ENCODE measurements at places on chromosomes 2 and 18.
A peak's percentile ranks its signal among the peaks of the same experiment; 100 is the strongest.

- DNase-seq, result no peak
These were observed 286.2 kb downstream of the ARL6IP6 start for GRCh38 chr2:153004627-153005026.

DNA sequence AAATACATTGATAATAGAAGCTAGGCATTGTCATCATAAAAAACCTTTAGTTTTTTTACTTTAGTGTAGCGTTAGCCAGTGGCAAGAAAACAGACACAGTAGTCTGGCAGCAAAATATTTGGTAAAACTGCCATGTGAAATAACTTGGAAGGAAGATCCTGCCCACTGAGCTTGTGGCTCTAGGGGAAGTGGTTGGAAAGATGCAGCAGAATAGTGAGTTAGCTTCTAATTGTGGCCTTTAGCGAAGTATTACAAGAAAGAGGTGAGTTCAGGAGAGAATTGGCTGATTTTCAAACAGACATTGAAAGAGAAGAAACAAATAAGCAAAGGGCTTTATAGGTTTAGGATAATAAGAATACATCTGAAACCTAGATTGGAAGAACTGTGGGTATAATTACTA lies 1887.8 kb upstream of the CELF4 start:
- DNase-seq, result no peak

DNA sequence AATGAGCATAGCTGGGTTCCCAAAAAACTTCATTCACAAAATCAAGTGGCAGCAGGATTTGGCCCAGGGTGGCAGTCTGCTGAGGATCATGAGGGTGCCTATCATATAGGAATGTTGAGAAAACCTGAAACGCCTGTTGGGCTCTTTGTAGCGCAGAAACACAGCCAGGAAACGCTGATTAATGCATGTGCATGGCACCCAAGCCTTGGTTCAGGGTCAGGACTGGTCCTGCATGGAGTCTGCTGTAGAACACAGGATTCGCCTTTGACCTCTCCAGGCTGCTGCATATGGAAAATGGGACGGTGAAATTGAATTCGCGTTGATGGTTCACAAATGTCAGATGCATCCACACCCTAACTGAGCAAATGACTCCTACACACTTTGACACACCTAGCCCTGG lies 227.9 kb upstream of the COPS8 start:
- DNase-seq, result no peak

DNA sequence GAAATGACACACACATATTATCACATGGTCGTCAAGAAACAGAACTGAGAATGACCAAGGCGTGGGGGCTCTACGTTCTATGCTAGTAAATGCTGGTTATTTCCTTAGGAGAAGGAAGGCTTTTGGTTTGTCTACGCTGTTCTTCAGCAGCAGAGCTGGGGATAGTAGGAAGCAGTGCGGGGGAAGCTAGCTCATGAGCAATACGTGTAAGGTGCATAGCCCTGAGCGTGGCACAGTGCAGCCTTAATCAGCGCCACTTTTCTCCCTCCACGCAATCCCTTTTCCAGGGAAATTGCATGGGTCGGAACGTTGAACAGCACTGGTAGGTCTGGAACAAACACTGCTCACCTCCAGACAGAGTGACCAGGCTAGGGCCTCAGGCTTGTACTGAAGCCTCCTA lies 199.6 kb upstream of the FBXO11 start:
- no peak for DNase-seq

- no peak for DNase-seq
These were observed 135.6 kb upstream of the SMIM21 start for GRCh38 chr18:75563150-75563549.

DNA sequence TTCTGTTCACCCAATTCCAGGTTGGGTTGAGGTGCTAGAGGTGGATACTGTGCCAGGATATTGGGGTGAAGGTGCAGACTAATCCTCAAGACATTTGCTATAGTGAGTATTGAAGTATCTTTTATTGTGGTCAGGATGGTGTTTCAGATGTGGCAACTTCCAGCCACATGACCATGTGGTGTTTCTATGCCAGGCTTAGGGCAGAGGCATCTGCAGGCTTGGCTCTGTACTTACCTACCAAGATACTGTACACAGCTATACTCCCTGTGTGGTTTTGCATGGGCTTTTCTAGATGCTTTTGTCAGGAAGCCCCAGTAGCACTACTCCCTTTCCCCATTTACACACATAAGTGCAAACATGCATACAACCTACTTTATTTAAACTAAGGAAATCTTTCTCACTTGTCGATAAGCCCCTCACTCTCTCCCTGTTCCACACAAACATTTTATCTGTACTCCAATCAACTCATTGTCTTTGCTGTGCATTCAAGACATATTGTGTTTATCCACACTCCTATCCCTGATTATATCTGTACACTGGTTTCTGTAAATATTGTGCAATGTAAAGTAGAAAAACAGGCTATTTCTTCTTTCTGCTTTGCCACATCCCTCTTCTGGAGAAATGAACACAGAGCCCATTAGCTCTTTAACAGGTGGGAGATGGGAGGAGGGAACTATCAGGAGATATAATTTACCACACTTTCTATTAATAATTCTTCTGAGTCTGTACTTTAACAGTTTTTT lies 12.3 kb downstream of the ARL6IP6 start:
- no peak for DNase-seq

DNA sequence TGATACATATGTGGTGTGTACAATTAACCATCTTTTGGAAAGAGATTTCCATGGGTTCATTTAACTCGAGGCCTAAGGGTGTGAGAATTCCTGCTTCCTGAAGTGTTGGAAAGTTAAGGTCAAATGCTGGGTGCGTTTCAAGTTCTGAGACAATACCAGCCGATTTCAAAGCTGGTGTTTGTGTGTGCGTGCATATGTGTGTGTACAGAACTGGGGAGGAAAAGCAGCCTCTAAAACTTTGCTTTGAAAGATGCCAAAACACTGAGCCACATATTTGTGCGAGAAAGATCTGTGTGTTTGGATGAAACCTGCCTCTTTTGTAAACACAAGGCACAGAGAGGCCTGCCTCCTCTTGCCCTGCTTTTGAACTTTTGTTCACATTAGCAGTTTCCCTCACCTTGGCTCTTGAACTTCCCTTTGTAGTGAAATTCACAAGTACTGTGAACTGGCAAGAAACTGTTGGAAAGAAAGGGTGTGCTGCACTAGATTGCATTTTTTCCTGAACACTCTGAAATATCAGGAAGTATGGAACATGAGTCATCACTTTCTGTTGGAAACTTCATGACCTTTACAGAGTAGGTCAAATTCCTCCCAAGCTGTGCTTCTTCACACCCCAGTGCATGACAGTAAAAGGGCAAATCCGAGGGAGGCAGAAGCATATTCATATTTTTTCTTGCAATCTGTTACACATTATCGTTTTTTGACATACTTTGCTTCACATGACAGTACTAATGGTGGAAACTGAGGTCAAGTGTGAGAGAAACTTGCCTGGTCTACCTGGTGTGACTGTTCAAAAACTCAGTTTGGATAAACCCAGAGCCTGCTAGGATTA lies 20.0 kb upstream of the CAVIN2 start:
- DNase-seq, result no peak

DNA sequence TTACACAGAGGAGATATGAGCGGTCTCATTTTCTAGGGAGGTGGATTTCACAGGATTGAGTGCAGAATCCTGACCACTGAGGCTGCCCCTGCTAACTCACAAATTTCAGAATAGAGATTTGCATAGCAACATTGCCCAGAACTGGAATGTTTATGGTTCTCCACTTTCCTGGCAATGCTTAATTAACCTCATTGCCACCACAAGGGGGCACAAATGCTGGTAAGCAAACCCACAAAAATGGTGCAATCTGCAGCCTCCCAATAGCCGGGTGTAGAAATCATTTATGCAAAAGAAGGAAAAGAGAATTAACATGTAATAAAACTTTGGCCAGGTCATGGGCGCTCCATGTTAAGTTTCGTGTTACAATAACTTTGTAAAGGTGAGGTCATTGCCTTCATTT lies 112.4 kb downstream of the CYRIA start:
- peak; percentile 0 for DNase-seq

DNA sequence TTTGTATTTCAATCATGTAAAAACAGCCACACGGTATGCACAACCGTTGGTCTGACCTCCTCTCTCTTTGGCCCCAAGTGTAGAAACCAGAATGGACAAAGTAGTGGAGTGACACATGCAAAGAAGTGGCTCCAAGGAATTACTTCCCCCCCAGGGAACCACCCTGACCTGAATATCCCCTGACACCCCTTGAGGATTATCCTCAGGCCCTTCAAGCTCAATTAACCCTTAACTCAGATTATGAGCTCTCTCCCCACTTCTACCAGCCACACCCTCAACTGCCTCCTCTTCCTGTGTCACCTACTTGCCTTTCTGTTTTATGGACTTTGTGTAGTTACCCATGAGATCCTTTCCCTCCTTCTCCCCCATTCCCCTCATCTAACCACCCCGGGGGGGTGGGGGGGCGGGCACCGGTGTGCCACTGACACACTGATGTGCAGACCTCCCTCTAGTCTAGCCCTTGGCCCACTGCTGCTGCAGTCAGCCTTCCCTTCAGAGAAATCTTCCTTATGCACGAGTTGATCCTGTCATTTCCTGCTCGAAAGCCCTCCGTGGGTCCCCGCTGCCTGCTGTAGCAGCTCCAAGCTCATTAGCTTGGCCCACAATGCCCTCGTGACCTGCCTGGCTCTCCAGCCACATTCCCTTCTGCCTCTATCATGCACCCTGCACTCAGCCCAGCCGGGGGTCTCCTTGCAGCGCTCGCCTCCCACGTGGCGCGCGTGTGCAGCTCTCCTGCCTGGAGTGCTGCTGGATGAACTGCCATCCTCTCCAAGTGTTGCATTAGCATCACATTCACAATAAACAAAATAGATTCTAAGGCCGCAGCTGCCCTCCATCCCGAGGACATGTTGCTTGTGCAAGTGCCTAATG lies 40.1 kb upstream of the TMEM177 start:
- DNase-seq, result no peak

GRCh38 chr2:55902971-55903370 lies 20.6 kb downstream of the EFEMP1 start:
- DNase-seq, result no peak

DNA sequence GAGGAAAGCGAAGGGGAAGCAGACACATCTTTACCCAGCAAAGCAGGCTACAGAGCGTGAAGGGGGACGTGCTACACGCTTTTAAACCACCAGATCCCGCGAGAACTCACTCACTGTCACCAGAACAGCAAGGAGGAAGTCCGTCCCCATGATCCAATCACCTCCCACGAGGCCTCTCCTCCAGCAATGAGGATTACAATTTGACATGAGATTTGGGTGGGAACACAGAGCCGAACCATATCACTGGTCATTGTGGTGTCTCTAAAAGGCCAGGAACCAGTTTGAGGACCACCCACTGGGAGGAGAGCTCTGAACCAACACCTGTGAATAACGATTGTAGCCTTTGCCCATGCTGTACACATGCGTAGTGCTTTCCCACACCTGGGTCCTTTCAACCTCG lies 116.6 kb upstream of the FAM136A start:
- DNase-seq, result no peak

- no peak for DNase-seq
These were observed 135.0 kb upstream of the ZNF804A start for GRCh38 chr2:184463102-184463865.

GRCh38 chr2:133489641-133490410 lies 78.4 kb downstream of the NCKAP5 start:
- DNase-seq, result no peak

- no peak for DNase-seq
These were observed 978 bp upstream of the TUBA4A start for GRCh38 chr2:219254590-219255201.

DNA sequence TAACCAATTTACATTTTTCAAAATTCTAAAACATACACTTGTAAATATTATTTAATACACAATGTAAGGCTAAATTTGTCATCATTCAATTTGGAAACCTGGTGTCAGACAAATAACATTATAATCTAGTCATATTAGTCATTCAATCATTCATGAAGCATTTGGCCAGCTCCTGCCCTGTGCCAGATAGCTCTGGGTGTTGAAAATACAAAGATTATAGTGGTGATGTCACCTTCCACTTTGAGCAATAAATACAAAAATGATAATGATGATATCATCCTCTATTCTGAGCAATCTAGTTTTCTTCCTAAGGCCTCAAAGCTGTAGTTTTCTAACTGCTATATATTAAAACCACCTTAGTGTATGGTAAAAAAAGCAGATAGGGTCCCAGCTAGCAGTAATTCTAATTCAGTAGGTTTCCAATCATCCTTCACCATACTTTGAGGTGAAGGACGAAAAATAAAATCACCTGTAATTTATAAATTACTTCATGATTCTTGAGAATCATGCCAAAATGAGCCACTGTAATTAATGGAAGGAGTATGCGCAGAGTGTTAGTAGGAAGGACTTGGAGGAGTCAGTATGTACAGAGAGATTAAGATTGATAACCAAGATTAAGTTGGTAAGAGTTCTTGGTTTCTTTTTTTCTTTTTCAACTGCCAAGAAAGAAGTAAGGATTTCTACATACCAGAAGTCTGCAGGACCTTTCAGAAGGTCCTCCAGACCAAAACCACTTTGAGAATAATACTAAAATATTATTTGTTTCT lies 23.2 kb downstream of the MEMO1 start:
- no peak for DNase-seq

DNA sequence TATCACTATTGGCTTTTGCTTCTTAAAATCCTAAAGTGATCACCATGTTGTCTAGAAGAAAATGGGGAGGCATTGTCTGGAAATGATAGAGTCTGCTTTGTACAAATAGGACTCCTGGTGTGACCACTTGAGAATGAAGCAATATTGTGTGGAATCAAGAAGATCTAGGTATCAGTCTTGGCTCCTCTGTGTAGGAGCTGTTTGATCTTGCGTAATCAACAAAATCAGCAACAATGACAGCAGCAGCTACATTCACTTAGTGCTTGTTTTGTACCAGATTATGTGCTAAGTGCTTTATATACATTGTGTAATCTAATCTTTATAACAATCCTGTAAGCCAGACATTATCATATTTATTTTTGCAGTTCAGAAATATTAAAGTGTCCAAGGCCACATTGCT lies 17.8 kb downstream of the NCOA1 start:
- DNase-seq, result no peak

Measured in stimulated activated CD4-positive, alpha-beta T cell treated with anti-CD3 and anti-CD28 coated beads, Interleukin-12 subunit alpha, Interleukin-12 subunit beta, amount 100 ng/mL, for 48 hours (primary cell).